Globus pallidus (tissue), 1 donor: ENCODE measurements at places on chromosomes 6 and 20.

- no peak for DNase-seq
Measured at GRCh38 chr20:22348010-22348409, 236.4 kb downstream of the FOXA2 start.

GRCh38 chr6:112579601-112580000 is 232.5 kb downstream of the RFPL4B start:
- DNase-seq: no peak

DNA sequence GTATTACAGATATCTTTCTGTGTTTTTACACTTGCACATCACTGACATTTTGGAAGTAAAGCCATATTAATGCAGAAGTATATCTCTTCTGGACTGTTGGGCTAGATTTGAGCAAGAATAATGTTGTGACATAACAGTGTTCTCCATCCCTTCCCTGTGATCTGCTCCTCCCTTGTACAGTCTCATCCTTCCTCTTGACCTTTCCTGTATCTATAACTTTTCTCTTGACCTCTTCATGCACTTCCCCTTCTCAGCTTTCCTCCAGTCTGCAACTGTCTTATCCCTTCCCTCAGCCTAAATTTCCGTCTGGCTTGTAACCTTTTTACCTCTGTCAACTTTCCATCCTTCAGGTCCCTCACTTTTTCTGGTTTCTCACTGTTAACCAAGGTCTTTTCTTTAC is 29.8 kb downstream of the NCOA3 start:
- DNase-seq: no peak

GRCh38 chr6:149063468-149063867 is 254.0 kb upstream of the TAB2 start:
- no peak for DNase-seq

- no peak for DNase-seq
Measured at GRCh38 chr20:36786663-36787062, 13.1 kb upstream of the DSN1 start.

DNA sequence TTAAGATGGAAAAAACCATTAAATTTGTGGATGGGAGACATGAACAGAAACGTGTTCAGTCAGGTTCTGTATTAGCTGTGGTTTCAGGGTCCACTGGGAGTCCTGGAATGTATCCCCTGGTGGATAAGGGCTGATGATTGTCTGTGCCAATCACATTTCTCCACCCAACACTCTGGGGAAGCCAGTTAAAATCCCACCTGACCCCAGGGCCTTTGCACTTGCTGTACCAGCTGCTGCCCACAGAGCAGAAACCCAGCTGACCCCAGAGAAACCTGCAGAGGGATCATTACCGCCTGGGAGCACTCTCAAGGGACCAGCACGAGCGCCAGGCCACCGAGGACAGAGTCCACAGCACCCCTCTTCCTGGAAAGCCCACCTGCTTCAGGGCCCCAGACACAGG is 260.7 kb downstream of the PREX1 start:
- no peak for DNase-seq

- no peak for DNase-seq
Measured at GRCh38 chr6:116629563-116629981, 13.3 kb downstream of the RSPH4A start.

DNA sequence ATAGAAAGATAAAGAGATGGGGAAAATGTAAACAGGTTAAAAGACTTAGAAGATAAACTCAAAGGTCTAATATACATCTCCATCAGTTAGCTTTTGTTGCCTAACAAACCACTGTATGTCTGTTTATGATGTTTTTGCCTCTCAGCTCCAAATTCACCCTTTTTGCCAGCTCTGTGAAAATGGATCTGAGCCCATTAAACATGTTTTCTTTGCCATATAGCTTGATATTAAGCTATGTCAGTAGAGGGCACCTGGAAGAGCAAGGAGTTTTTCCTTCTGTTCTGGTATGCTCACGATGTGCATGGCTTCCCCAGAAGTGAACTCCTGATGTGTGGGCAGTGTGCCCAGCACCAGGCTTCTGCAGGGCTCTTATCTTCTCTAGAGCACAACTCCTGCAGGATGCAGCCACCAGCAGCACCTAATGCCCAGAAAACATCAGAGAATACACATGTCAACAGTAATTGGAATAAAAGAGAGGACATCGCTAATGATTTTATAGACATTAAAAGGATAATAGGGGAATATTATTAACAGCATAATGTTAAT is 14.6 kb upstream of the SNX9 start:
- no peak for DNase-seq

DNA sequence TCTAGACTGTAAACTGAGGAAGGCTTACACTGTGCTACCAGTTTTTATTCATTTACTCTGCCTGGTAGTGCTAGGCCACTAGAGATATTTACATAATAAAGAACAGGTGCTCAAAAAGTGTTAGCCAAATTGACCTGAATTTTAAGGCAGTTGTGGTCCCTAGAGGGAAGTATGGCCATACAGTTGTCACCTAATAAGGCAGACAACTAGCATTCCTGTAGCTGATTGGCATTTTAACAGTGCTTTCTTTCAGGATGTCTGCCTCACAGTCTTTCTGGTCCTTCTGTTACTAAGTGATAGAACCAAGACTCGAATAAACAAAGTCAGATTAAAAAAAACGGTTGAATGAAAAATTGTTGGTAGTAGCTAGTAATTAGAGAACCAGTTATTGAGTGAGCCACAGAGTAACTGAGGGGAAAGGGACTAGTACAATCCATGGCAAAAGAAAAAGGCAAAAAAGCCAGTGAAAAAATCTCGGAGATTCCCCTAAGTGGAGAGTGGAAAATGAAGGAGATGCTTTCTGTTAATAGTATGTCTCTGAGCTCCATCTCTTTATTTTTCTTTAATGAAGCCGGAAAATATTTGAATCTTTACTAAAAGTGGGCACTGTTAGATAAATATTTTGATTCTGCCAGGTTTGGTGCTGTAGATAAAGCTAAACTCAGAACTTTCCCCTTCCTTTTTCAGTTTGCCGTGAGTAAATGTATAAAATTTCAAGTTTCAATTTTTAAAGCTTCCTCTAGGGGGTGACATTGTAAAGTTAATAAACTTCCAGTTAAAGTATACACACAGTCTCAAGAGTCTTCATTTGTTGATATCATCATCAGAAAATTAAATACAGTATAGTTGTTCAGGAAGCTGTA is 9.1 kb downstream of the VTA1 start:
- peak; percentile 18 for DNase-seq

DNA sequence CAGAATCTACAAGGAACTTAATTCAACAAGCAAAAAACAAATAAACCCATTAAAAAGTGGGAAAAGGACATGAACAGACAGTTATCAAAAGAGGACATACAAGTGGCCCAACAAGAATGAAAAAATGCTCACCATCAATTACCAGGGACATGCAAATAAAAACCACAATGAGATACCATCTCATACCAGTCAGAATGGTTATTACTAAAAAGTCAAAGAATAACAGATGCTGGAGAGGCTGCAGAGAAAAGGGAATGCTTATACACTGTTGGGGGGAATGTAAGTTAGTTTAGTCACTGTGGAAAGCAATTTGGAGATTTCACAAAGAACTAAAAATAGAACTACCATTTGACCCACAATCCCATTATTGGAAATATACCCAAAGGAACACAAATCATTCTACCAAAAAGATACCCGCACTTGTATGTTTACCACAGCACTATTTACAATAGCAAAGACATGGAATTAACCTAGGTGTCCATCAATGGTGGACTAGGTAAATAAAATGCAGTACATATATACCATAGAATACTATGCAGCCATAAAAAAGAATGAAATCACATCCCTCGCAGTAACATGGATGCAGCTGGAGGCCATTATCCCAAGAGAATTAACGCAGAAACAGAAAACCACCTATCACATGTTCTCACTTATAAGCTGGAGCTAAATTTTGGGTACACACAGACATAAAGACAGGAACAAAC is 48.4 kb downstream of the RNGTT start:
- DNase-seq: no peak

GRCh38 chr6:101799531-101799930 is 406.0 kb downstream of the GRIK2 start:
- no peak for DNase-seq

DNA sequence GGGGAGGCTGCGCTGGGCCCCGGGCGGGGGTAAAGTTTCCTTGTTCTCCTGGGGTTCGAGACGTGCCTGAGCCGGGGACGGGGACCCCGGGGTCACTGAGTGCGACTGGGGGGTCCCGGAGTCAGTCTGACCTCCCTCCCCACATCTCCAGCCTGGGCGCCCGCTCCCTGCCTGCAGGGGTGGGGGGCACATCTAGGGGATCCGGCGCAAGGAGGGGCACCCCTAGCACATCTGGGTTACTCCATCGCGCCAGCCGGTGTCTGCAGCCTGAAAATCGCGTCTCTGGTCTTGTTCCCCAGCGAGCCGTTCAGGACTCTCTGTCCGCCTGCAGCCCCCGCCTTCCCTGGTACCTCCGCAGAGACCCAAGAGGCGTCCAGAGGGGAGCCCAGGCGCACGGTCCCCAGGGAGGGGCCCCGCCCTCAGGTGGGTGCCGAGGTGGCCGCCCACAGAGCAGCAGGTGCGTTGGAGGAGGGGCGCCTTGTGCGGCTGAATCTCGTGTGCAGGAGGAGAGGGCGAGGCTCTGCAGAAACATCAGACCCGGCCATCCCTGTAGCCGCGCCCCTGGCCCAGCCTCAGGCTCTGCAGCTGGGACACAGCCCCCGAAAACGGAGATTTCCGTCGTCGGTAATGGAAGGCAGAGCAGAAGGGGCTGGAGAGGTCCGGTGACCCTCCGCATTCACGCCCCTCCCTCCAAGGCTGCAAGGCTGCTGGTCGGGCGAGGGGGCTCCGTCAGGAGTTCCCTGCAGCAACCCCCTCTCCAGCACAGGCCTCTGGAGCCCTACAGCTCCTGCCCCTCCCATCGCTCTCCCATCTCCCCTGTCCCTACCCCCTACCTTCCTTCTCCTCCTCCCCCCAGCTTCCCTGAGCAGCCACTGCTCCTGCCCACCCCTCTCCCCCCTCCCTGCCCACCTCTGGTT is 628 bp upstream of the CHRNA4 start:
- DNase-seq: no peak

- DNase-seq: no peak
Measured at GRCh38 chr20:49832632-49833327, 20.2 kb downstream of the SLC9A8 start.

- DNase-seq: no peak
Measured at GRCh38 chr20:20608041-20608440, 104.4 kb downstream of the RALGAPA2 start.

- DNase-seq: no peak
Measured at GRCh38 chr20:55437798-55438415, 567.4 kb downstream of the CBLN4 start.

- DNase-seq: no peak
Measured at GRCh38 chr6:53446151-53446550, 97.4 kb upstream of the ELOVL5 start.

- no peak for DNase-seq
Measured at GRCh38 chr6:90186026-90186425, 110.6 kb downstream of the BACH2 start.

GRCh38 chr6:143964674-143965081 is 43.4 kb downstream of the PLAGL1 start:
- no peak for DNase-seq

GRCh38 chr20:16385891-16386290 is 187.4 kb downstream of the KIF16B start:
- no peak for DNase-seq

DNA sequence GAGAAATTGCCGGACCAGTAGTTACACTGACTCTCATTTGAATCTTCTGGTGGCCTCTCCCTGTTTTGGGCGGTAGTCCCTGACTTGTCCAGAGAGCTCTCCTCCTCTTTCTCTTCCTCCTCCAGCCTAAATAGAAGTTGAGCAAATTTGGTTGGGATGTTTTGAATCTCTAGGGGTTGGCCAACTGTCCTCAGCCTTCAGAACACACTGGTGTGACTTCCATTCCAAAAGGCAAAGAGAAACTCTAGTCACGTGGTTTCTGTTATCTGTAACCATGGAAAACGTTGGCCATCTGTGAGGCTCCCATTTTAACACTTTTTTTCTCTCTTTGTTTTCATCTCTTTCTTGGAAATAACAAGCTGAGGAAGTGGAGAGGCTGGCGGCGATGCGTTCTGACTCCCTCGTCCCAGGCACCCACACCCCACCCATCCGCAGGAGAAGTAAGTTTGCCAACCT is 275.3 kb downstream of the TBC1D7 start:
- DNase-seq: no peak

DNA sequence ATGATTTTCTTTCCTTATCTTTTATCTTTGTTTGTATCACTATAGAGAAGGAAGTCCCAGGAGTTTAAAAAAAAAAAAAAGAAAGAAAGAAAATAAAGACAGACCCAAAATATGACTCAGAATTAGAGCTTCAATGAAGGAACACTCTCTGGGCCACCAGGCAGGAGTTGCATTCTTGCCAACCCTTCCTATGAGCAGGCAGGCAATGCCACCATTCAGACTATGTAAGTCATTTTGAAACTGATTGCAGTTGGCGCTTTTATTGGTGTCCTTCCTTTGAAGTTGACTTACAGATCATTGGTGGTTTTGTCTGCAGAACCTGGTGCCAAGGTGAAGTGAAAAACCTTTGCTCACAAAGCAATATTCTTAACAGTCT is 50.3 kb downstream of the MYB start:
- no peak for DNase-seq

DNA sequence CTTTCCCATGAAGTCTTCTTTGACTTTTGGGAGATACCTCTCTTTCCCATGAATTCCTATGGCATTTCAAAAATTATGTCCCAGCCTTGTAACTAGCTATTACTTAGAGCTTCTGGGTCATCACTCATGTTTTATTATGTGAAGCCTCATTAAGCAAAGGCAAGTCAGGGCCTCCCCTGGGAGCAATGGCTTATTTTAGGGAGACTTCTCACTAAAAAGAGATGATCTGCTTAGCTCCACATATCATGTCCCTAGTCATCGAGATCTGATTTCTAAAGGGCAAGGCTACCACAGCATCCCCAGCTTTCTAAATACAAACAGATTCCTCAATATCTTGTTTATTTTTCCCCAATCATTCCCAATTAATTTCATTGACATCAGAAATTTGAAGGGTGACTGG is 154.0 kb upstream of the MANEA start:
- no peak for DNase-seq

GRCh38 chr6:4291453-4292403 is 156.4 kb upstream of the ECI2 start:
- DNase-seq: no peak

- peak; percentile 73 for DNase-seq
Measured at GRCh38 chr6:43608310-43608763, 20.7 kb downstream of the GTPBP2 start.

DNA sequence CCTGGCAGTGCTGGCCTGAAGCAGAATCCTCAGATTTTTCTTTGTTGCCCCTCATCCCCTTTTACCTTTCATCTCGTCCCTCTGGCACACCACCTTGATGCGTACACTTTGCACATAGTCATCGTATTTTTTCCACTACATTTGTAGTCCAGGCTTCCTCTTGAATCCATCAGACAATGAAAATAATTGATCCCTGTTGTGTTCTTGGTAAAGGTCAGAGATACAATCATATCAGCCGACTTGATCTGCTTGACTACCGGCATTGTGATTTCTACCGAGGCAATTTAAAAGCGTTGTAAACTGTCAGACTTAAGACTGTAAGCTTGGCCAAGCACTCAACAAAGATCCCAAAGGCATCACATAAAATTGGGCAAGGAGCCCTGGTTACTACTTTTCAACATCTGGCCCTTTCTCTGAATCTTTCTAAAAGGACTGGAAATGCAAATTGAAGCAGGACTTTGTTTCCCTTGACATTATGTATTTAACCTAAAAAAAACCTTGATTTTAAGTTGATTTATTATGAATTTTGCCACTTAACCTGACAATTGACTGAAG is 512.6 kb downstream of the LMBRD1 start:
- DNase-seq: no peak
